Daoy (cell line): ENCODE measurements at places on chromosomes 16 and 17. TPM values are rescaled to one million over a fixed set of nuclear protein-coding genes. Genes with fewer than 3 reads are reported as not detected.

Gene ABCA3
- total RNA-seq: 5.5 and 5.9 TPM in 2 replicates

Gene PPP1R27
- total RNA-seq: not detected in 2 replicates

Gene TMEM100
- 0.06 TPM in 1 of 2 replicates, not detected in the other for total RNA-seq

Gene PRR29
- 0.17 and 1.1 TPM in 2 replicates for total RNA-seq

Gene SLC12A3
- not detected in 2 replicates for total RNA-seq
